ENCODE measurements at places on chromosomes 1 and 21.

- DNase-seq = no peak
Observed at GRCh38 chr1:216183454-216183853, 239.8 kb downstream of the USH2A start.

GRCh38 chr1:222240536-222241181 lies 307.2 kb downstream of the HHIPL2 start:
- DNase-seq = no peak

GRCh38 chr21:45632637-45633251 lies 10.8 kb upstream of the PCBP3 start:
- no peak for DNase-seq

- DNase-seq = no peak
Observed at GRCh38 chr1:177171536-177172123, 872 bp downstream of the BRINP2 start.

DNA sequence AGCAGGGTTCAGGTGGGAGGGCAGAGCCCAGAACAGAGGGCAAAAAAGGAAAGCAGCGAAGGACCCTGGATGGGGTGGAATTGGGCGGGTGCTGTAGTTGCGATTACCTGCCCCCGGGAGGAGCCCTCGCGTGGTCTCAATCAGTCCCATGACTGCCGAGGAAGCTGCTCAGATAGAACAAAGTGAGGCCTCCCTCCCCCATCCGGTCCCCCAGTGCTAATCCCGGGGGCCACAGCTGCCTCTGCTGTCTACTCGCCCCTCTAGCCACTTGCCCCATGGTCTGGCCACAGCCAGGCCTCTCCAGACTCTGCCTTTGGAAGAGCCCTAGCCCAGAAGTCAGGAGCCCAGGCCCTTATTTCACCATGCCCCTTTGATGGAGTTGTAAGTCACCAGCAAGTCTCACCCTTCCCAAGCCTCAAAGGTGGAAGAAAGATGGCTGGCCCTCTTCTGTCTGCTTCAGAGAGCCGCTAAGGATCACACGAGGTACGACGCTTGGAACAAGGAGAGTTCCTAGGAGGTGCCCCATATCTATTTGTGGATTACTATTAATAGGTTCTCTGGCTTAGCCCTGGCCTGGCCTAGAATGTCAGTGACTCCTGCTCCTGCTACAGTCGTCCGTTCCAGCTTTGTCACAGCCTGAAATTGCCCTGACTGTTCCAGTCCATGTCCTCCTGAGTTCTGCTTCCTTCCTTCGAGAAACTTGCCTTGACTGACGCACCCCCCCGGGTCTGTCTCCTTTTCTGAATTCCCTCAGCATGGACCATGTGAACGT lies 16.4 kb downstream of the ECHDC2 start:
- no peak for DNase-seq

- no peak for DNase-seq
Observed at GRCh38 chr1:234765672-234766071, 155.7 kb upstream of the IRF2BP2 start.

GRCh38 chr1:110628323-110629105 lies 22.4 kb upstream of the KCNA2 start:
- no peak for DNase-seq

GRCh38 chr1:54245501-54245900 lies 45.5 kb downstream of the MRPL37 start:
- DNase-seq = no peak

GRCh38 chr1:232283864-232284263 lies 346.1 kb downstream of the SIPA1L2 start:
- DNase-seq = no peak

DNA sequence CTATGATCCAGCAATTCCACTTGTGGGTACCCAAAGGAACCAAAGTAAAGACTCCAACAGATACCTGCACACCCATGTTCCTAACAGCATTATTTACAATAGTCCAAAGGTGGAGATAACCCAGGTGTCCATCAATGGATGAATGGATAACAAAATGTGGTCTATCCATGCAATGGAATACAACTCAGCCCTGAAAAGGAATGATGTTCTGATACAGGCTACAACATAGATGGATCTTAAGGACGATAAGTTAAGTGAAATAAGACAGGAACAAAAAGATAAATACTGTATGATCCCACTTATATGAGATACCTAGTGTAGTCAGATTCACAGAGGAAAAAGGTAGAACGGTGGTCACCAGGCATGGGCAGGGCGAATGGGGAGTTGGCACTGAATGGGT lies 69.7 kb downstream of the GNG4 start:
- no peak for DNase-seq

DNA sequence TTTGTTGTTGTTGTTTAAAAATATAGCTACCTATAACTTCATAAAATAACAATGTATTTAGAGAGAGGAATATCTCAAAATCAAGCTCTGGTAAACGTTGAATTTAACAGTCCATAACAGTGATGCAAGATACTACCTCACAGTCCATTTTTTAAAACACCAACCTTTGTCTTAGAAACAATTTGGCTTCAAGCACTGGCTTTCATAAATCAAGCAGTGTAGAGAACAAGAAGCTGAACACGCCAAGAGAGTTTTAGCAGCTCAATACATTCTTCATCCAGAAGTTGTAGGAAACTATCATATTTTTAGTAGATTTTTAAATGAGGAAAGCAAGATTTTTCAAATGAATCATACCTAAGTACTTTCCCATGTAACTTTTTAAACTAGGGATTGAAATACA lies 334.3 kb upstream of the ADAMTS5 start:
- no peak for DNase-seq

DNA sequence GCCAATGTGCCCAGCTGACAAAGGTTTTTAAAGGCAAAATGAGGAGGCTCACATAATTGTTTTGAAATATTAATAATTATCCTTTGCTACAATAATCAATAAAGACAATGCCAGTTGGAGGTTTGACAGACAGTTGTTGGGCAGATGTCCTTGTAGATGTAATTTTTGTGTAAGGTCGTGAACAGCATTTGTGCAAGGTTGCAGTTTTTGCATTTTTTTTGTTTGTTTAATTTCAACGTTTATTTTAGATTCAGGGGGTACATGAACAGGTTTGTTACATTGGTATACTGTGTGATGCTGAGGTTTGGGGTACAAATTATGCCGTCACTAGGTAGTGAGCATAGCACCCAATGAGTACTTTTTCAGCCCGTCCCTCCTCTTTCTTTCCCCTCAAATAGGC lies 9.3 kb downstream of the MPZ start:
- no peak for DNase-seq

DNA sequence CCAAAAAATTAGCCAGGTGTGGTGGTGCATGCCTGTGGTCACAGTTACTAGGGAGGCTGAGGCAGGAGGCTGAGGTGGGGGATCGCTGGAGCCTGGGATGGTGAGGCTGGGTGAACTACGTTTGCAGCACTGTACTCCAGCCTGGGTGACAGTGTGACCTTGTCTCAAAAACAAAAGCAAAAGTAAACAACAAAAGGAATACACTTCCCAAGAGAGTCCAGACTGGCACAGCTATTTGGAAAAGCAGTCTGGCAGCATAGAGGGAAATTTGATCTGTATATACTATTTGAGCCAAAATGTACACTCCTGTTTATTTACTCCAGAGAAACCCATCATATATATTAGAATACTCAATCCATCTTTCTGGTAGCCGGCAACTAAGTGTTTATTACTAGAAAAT lies 107.0 kb upstream of the HMCN1 start:
- DNase-seq = no peak

- no peak for DNase-seq
Observed at GRCh38 chr1:4602462-4603294, 51.7 kb upstream of the AJAP1 start.

- DNase-seq = no peak
Observed at GRCh38 chr1:46657775-46658174, 10.4 kb downstream of the ATPAF1 start.

DNA sequence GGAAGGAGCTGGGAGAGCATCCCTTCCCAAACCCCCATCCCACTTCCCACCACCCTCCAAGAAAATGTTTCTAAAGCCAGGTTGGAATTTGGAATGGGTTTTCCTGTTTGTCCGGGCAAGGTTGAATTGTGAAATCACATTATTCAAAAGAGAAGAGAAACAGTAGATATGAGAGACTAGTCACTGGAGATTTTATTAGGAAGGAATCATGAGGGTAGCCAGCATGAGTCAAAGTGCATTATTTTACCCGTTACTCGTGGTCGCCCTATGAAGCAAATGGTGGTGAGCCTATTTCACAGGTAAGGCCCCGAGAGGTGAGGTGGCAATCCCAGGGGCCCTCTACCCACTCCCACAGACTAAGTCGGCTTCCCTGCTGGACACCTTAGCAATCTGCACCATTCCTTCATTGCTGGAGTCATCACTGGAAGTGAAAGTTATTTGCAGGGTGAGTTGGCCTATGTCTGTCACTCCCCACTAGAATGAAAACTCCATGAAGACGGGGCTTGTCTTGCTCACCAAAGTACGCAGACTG lies 52.8 kb downstream of the TOMM20 start:
- DNase-seq = peak; percentile 31

DNA sequence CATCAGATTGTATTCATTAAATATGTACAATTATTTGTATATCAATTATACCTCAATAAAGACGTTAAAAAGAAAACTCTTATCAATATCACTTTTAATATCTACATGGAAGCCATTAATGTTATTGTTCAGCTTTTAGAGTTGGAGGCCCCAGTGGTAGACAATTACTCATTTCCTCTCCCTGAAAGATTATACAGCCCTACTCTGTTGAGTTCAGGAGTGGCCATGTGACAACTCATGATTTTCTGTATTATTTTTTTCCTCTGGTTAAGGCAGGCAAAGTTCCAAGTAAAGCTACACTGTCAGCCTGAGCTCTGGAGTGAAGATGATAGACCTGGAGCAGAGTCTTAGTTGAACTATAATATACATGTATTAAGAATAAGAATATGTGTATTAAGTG lies 247.9 kb upstream of the B3GALT2 start:
- no peak for DNase-seq

GRCh38 chr21:27001526-27001925 lies 34.6 kb upstream of the ADAMTS5 start:
- no peak for DNase-seq

- no peak for DNase-seq
Observed at GRCh38 chr1:17187051-17187450, 17.9 kb upstream of the PADI1 start.

- peak; percentile 59 for DNase-seq
Observed at GRCh38 chr1:7942214-7942921, 1.7 kb upstream of the TNFRSF9 start.

DNA sequence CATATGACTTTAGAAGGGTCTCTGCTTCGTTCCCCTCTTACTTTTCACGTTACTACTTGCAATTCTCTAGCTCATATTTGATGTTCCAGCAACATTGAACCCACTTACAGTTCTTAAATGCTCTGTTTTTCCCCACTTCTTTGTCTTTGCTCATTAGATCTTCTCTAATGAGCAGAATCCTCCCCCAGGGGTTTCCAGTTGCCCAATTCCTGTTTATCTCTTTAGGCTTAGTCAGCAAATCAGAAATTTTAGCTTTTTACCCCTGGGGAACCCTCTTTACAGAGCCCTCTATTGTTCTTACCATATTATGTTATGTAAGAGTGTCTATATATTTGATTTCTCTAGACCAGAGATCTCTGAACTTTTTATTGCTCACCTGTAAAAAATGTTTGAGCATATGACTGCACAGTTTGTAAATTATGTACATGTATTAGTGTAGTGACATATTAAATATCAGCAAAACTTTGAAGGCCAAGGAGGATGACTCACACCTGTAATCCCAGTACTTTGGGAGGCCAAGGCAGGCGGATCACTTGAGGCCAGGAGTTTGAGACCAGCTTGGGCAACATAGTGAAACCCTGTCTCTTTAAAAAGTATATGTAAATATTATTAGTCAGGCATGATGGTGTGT lies 71.4 kb downstream of the FNBP1L start:
- no peak for DNase-seq

DNA sequence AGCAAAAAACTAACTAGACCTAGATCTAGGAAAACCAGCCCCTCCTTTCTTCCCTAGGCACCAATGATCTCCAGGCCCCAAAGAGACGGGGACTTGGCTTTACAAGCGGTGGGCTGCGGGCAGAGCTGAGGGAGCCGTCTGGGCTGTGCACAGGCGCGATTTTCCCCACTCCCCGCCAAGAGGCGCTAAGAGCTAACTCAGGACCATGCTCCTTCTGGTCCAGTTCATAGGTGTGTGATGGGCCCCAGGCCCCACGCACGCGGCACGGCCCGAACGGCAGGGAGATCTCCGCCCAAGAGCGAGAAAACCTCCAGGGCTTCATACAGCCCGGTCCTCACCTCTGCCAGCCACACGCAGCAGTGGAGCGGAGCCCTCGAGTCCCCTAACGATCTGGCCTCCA lies 7.5 kb upstream of the GPR153 start:
- no peak for DNase-seq

DNA sequence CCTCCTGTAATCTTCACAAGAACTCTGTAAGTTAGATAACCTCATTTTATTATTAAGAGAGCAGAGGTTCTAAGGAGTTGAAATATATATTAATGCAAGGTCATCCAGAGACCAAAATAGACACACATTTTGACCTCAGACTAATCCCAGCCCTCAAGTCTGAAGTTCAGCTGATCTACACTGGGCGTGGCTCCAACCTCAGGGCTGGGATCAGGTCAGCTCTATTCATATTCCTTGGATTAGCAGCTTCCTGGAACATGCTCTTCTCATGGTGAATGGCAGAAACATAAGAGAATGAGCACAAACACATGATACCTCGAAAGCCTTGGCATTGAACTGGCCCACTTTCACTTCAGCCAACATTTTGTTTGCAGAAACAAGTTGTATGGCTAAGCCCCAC lies 200.8 kb upstream of the ST6GALNAC5 start:
- peak; percentile 71 for DNase-seq

GRCh38 chr1:2099886-2100779 lies 49.9 kb downstream of the PRKCZ start:
- no peak for DNase-seq

DNA sequence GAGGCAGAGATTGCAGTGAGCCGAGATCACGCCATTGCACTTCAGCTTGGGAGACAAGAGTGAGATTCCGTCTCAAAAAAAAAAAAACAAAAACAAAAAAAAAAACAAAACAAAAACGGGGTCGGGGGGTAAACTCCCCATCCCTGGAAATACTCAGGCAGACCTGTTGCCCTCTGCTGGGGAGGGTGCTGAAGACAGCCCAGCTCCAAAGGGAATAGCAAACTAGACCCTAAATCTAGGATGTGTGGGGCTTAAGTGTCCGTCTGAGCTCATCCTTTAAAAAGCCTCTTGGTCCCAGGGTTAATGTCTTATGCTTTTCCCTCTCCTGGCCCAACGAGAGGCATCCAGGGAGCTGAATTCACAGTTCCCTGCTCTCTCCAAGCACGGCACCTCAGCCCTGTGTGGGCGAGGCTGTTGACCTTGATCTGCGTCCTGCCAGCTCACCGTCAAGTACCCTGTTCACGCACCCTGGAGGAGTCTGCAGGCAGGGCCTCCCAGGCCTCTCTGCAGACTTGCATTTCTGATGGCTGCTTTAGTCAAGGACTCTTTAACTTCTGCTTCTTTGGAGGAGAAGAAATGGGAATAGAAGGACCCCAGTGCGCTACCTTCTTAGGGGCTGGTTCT lies 22.3 kb downstream of the KCND3 start:
- no peak for DNase-seq

- no peak for DNase-seq
Observed at GRCh38 chr1:62198069-62198780, 3.6 kb downstream of the L1TD1 start.

DNA sequence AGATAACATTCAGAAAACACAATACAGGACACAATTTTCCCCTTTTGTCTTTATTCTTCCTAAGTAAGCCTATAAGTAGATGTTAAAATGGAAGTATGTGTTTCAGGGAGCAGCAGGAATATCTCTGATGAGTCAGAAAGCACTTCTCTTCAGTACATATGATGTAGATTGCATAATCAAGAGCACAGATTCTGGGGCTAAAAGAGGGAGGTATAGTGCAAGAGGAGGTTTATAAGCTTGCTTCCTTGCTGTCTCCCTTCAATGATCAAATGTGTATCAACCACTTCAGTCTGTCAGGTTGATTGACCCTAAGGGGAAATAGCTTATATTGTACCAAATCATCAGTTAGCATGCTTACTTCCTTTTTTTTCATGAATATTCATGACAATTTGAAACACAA lies 822.8 kb downstream of the BRINP3 start:
- no peak for DNase-seq
